Germinal center (tissue), 1 donor: ENCODE measurements at places on chromosomes 6 and 20.

GRCh38 chr6:11952316-11952715 is 59.8 kb upstream of the HIVEP1 start:
- DNase-seq, result no peak

DNA sequence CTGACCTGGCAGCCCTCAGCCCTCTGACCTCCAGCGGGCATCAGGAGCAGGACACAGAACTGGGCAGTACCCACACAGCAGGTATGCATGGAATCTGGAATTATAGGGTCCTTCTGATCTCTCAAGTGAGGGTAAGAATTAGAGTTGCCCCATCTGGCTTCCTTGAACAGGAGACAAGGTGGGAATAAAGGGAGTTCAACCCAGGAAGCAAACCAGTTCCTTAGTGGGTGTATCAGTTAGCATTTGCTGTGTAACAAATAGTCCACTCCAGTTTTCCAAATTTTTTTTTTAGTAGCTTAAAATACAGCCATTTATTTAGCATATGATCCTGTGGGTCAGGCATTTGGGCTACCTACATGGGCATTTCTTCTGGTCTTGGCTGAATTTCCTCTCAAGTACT is 15.7 kb downstream of the MAVS start:
- no peak for DNase-seq

GRCh38 chr6:6612308-6612707 is 23.8 kb downstream of the LY86 start:
- DNase-seq, result no peak

GRCh38 chr20:59923514-59923913 is 9.9 kb downstream of the SYCP2 start:
- DNase-seq, result no peak

GRCh38 chr6:90860822-90861601 is 274.1 kb upstream of the MAP3K7 start:
- no peak for DNase-seq

DNA sequence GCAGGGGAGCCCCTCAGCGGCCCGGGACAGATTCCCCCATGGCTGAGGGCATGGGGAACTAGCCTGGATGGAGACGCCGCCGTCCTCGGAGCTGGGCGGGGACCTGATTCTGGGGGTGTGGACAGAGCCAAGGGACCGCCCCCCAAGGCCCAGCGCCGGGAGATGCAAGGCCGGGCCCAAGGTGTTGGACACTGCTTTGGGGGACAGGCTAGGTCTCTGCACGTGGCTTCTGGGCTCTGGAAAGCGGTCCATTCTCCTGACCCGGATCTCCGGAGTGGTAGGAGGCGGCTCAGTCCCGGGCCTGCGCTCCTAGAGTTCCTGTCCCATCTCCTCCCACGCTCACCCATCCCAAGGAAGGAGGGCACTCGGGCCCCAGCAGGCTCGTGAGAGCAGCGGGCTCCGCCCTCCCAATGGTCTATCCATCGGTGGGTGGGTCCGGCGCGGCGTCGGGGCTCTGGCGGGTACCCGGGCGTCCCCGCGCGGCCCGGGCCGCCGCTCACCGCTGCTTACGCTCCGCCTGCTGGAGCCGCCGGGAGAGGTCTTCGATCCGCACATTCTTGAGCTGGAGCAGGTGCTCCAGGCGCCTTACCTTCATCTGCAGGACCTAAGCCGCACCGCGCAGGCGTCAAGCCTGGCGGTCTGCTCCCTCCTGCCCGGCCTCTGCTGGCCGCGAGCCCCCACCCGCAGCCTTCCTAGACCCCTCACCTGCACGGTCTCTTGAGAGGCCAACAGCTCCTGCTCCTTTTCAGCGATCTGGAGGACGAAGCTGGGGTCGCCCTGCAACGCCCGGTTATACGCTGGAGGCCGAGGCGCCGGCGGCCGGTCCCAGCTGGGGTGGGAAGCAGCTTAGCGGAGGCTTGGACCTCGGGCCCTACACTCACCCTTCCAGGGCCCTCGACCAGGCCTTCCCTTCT is 3.3 kb downstream of the SPEF1 start:
- peak; percentile 72 for DNase-seq

DNA sequence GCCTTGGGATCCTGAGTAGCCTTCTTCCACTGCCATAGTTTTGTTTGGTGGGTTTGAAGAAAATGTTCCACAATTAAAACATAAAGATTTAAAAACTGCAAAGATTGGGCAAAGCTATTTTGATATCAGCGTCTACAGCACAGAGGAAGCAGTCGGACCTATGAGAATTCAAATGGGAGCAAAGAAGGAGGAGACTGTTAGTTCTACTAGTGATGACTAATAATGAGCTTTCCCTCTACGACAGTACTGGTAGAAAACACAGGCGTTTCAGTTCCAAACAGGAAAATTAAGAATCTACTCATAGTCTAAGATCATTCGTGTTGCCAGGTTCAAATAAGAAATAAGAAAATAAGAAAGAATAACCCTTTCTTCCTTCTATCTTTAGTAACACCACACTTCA is 121.2 kb downstream of the INSM1 start:
- DNase-seq, result no peak

DNA sequence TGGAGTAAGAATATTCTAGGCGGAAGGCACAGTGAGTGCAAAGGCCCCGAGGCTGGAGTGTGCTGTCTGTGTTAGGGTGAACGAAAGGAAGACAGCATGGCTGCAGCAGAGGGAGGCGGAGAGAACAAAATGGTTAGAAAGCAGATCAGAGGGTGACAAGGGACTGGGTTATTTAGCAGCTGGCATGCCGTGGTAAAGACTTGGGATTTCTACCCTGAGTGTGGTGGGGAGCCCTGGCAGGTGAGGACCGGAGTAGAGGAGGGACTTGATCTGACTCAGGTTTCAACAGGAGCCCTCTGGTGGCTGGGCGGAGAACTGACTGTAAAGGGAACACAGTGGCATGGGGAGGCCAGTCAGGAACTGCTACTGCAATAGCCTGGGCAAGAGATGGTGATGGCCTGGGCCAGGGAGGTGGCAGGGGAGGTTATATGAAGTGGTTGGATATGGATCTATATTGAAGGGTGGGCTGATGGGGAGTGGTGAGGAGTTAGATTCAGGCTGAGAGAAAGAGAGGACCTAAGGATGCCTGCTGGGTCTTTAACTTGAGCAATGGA is 38.0 kb downstream of the PIM1 start:
- DNase-seq, result peak; percentile 86

- DNase-seq, result peak; percentile 46
These were observed 135.7 kb downstream of the BCAS1 start for GRCh38 chr20:53934421-53935343.

DNA sequence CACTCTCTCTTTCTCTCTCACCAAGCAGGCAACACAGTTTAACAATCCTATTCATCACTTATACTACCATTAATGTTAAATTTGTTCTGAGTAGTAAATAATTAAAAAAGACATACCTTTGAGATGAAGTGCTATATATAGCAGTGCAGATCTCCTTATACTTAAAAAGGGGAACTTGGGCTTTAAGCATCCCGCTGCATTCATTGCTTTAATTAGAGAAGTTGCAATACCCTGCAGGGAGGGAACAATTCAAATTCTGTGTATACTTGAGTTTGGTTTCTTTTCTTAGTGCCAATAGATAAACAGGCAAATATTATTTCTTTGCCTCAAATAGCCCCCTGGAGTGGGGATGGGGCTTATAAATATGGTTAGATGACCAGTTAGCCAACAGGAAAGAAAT is 10.8 kb upstream of the ZBTB24 start:
- no peak for DNase-seq

DNA sequence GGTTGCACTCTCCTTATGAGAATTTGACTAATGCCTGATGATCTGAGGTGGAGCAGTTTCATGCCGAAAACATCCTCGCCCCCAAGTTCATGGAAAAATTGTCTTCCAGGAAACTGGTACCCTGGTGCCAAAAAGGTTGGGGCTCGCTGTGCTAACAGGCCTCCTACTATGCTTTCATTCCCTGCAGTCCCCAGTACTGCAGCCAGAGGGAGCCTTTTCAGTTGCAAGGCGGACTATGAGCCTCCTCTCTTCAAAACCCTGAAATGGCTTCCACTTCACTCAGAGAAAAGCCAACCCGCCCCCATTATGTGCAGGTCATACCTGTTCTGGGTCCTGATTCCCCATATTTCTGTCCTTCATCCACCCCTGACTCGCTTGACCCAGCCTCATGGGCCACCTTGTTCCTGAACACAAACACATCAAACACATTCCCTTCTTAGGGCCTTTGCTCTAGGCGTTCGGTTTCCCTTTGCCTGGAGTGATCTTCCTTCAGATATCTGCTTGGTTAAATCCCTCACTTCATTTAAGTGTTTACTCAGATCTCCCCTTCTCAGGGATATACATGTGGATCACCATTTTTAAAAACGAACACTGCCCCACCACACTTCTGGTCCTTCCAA is 173.7 kb downstream of the PHACTR1 start:
- peak; percentile 27 for DNase-seq

DNA sequence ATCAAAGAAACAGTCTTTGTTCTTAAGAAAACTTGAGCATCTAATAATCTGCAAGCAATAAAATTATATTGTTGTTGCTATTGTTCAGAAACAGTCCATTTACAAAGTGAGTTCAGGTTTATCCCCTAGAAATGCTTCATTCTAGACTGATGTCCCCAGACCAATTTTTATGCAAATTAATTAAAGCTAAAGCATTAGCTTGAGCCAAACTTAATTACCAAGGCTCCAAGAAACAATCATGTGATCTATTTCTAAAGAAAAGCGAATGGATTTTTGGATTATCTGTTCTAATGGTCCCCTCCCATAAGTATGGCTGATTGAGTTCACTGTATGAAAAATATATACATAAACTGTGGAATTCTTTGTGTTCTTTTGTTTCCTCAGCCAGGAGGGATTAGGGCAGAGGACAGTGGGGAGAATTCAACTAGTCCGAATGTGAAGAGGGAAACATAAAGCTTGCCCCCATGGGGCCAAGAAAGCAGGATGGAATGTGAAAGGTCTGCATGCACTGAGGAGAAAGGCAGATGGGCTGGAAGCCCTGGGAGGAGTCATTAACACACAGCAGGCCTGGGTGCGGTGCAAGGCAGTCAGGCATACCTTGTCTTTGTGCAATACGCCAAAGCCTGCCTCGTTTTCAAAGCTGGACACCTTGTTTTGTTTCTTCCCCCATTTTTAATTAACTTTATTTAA is 597.1 kb downstream of the KIF16B start:
- no peak for DNase-seq

- DNase-seq, result no peak
These were observed 21.2 kb upstream of the CCDC167 start for GRCh38 chr6:37520926-37521325.

- DNase-seq, result no peak
These were observed 11.1 kb downstream of the HLA-F start for GRCh38 chr6:29734046-29735018.

DNA sequence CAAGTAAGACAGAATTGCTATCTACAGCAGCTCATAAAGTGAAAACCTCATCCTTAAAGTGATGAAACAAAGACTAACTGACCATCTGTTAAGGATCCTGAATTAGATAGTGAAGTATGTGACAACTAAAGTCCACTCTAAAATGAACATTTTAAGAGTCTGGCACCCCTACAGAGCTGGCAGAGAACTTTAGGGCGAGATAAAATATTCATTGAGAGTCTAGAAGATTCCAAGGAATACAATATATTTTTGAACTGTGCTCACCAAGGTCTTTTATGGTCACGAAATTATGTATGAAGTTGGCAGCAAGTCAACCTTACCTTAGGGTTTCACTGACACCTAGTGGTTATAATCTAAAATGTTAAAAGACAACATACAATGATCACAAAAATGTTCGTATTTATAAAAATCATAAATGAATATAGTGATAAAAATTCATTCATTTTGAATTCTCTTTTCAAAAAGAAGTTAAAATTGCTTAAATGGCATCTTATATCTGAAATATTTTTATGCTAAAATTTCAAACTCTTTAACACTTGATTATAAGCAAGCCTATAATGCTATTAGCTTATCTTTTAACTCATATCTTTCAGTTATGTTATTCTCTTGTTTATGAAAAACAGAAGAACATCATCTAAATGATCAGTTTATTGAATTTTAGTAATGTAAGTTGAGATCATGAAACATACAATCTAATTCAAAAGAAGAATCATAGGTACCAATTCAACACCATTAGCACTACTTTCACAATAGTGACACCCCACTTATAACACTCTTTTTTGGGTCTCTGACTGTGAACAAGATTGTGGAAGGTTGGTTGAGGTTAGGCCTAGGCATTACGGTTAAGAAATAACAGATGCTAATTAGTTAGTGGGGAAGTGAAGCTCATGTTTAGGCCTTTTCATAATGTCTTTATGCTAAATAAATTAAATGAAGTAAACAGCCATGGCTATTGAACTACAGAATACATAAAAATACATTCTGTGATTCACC is 27.5 kb downstream of the RSPH3 start:
- peak; percentile 52 for DNase-seq

- DNase-seq, result no peak
These were observed 20.8 kb upstream of the BMP5 start for GRCh38 chr6:55895972-55896730.

DNA sequence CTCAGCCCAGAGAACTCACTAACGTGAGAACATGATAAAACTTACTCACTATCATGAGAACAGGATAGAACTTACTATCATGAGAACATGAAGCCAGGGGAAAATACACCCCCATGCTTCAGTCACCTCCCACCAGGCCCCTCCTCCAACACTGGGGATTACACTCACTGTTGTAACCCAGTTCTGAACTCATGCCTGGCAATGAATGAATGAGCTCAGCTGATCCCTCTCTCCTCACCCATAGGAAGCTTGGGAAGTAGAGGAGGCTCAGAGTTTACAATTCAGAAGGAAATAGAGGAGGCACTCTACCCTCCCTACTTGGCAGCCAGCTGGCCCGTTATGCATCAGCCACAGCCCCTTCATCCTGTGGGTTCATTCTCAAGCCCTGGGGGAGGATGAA is 102.5 kb downstream of the EYA2 start:
- no peak for DNase-seq

GRCh38 chr6:159301810-159302593 is 132.8 kb downstream of the FNDC1 start:
- no peak for DNase-seq

GRCh38 chr20:3238616-3239025 is 369 bp downstream of the SLC4A11 start:
- DNase-seq, result peak; percentile 63

GRCh38 chr20:3612795-3613572 is 50.2 kb downstream of the GFRA4 start:
- DNase-seq, result no peak
